ENCODE measurements at places on chromosomes 1 and 21.

- no peak for DNase-seq
Observed at GRCh38 chr1:64856553-64856952, 109.8 kb downstream of the JAK1 start.

DNA sequence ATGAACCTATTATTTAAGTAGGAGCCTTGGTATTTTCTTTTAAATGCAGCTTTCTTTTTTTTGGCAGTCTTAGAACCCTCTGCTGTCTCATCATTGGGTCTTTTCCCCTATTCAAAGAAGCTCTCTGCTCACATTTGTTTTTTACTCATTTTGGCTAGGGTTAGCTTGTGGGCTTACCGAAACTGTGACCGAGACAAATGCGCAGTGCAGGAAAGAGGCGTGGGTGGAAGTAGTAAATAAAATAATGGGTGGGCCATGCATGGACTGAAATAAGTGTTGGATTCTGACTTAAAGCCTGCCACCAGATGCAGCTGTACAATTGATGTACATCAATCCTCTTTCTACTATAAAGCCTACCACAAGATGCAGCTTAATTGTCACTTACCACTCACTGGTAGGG, 14.7 kb downstream of the XPR1 start:
- no peak for DNase-seq

- DNase-seq, result no peak
Observed at GRCh38 chr1:29785137-29785527, 548.8 kb downstream of the PTPRU start.

DNA sequence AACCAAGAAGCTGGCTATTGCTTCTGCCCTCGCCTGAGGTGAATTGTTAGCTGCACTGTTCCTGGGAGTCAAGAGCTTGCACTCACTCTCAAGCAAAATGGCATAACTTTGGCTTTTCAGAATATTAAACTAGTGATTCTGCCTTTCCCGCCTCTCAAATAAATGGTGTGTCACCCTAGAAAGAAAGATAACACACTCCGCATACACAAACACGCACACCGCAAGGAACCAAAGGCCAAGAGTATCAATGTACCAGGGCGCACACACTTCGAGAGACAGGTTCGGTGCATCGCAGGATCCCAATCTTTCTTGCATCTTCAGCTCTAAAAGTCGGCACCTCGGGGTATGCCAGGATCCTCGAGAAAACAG, 470 bp upstream of the RTCA start:
- DNase-seq, result no peak

GRCh38 chr1:228752258-228752657, 17.0 kb downstream of the RHOU start:
- no peak for DNase-seq

- DNase-seq, result no peak
Observed at GRCh38 chr1:240244968-240245628, 153.4 kb downstream of the FMN2 start.

DNA sequence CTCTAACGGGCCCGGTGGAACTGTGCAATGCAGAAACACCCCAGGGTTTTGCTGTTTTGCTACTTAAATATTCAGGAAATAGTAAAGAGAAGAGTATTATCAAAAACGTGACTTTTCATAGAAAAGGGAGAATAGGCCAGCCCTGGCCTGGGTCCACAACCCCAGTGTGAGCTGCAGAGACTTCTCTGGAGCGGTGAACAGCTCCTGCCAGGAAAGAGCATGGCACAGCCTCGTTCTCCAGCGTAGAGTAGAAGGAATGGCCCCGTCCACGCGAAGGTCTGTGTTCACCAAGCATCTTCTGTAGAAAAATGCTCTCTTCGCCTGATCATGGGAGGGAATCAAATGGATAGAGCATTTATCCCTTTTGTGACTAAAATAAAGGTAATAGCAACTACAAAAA, 51.4 kb downstream of the PDE9A start:
- no peak for DNase-seq

DNA sequence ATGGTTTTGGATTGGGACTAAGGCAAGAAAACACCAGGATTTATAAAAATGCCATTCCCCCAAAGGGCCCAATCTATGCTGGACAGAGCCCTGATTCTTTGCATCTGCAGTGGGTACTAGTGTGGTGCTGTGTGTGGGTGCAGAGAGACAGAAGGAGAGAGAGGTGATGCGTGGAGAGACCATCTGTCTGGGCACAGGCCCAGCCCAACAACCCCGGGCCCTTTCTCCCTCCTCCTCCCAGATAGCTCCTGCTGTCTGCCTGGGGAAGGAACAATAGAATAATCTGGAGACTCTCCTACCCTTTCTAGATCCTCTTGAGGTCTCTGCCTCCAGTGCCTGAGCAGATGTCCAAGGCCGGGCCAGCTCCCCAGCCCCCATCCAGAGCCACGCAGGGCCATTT, 15.1 kb downstream of the KIAA1614 start:
- no peak for DNase-seq

DNA sequence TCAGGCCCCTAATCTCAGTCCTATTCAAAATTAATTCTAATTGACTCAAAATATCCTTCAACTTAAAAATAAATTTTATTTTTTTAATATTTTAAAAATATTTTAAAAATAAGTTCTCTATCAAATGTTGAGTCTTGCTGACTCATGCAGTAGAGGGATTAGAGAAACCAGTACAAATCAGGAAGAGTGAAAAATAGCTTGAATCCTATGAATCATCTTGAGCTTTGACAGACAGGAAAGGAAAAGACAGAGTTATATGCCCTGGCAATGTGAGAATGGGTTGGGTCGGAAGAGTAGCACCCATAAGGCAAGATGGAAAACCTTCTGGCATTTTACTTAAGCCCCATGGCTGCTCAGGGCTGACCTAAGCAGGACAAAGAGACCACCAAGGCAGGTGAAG, 346.6 kb upstream of the RUNX1 start:
- no peak for DNase-seq

DNA sequence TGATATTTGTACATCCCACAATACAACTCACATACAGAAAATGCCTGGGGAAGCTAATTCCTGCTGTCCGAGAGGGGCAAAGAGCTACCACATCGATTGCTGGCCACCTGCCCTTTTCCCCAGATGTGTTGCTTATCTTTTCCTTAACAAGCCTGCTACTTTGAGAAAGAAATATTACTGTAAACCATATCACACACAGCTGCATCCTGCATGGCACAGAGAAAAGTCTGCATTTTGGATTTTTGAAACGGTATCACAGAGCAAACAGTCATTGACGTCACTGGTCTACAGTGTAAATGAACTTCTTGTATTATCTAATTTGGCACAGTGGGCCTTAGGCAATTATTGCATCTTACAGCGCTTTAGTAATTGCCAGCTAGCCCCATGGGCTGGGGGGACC, 164.7 kb downstream of the CLIC6 start:
- DNase-seq, result no peak

DNA sequence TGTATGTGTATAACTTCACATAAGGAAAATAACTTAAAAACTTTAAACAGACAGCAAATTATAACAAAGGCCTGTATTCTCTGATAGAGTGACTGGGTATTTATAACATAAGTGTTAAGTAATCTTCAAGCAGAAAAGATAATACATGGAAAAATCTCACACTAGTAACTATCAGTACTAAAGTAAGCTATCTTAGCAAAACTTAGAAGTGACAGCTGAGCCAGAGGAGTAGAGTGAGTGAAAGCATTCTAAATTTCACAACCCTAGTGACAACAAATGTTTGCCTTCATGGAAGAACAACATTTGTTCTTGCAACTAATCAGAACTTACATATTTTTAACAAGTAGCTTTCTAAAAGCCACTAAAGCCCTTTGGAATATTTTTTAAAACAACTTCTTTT, 74.5 kb upstream of the B3GALT2 start:
- DNase-seq, result no peak

GRCh38 chr1:230119340-230119739, 52.3 kb downstream of the GALNT2 start:
- no peak for DNase-seq

GRCh38 chr1:48062353-48062752, 65.2 kb upstream of the TRABD2B start:
- DNase-seq, result no peak

- DNase-seq, result no peak
Observed at GRCh38 chr1:243903895-243904294, 53.9 kb upstream of the AKT3 start.

DNA sequence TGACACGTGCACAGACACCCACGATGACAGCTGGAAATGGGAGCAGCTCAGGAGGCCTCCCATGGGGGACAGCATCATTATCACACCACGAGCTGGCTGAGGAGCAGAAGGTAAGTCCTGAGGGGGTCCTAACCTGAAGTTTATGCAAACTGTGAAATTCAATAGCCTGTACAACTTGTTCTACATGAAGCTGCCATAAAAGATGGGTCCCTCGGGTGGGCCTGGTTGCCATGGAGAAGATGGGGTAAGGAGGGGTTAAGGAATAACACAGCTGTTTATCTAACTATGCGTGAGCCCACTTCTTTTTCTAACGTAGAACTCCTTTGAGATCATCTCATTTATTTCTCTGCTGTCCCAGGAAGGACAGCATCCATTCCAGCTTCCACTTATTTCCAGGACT, 163.4 kb upstream of the CD34 start:
- DNase-seq, result no peak

DNA sequence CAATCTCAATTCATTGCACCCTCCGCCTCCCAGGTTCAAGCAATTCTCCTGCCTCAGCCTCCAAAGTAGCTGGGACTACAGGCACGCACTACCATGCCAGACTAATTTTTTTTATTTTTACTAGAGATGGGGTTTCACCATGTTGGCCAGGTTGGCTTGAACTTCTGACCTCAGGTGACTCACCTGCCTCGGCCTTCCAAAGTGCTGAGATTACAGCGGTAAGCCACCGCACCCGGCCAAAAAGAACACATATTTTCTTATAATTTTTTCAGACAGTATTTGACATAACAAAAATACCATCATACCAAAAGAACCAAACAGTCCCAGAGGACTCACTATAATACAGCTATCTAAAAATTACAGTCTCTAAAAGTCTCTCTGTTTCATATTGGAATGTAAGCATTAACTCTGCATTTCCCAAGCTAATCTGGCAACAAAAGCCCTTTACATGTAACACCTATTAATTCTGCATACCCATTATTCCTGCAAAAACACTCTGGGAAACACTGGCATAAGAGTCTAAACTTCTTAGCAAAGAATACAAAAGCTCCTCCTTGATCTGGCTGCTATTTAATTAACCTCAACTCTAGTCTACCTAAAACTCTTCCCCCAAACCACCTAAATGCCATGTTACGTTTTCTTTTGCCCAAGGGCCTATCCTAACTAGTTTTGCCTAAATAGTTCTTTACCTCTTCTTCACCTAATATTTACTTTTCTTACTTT, 26.9 kb downstream of the WDR26 start:
- no peak for DNase-seq

- no peak for DNase-seq
Observed at GRCh38 chr1:203870245-203870644, 8.8 kb downstream of the SNRPE start.

GRCh38 chr1:201554190-201554600, 15.3 kb downstream of the NAV1 start:
- DNase-seq, result no peak

GRCh38 chr1:200794506-200795065, 55.9 kb downstream of the CAMSAP2 start:
- no peak for DNase-seq

GRCh38 chr1:1437904-1438376, 2.5 kb downstream of the VWA1 start:
- DNase-seq, result no peak

DNA sequence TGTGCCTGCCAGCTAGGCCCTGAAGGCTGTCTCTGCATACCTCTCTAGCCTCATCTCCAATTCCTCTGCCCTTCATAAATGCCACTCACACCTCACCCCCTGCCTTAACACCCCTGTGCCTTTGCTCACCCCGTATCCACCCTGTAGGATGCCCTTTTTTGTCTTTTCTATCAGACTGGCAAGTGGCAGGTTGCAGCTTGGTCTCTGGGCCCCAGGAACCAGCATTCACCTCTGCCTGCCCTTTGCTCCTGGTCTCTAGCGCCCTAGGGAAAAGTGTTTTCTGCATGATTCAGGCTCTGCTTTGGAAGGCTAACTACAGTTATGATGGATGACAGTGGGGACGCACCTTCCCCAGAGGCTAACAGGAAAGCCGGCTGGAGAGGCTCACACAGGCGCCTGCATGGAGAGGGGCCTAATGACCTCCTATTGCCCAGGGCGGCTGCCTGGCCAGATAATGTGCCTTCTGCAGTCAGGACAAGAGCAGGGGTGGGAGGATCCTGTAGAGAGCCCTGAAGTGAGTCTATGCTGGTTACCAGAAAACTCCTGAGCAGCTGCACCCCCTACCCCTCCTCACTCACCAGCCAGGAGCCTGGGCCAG, 11.2 kb downstream of the KANK4 start:
- DNase-seq, result no peak

- DNase-seq, result no peak
Observed at GRCh38 chr1:205668951-205669340, 11.4 kb downstream of the SLC45A3 start.

DNA sequence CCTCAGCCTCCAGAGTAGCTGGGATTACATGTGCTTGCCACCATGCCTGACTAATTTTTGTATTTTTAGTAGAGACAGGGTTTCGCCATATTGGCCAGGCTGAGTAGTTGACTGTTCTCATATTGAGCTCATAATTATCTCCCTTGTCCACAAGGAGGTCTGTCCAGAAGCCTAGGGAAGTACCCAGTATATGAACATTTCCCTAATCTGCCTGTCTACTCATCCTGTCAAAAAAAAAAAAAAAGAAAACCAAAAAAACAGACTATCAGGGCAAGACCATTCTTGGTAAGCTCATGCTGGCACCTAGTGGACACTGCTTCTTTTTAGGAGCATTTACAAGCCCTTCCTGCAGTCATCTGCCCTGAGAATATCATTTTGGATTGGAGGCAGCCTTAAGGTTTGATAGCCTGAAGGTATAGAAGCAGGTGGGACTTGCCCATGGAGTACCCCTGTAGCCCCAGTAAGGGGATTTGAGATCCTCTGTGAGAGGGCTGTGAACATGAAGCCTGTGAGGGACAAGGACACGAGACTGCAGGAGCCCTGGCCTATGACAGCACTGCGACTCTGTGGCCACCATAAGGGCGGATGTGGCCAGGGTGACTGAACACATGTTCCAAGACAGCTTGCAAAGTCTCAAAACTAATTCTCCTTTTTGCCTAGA, 10.8 kb upstream of the DUSP12 start:
- peak; percentile 49 for DNase-seq

DNA sequence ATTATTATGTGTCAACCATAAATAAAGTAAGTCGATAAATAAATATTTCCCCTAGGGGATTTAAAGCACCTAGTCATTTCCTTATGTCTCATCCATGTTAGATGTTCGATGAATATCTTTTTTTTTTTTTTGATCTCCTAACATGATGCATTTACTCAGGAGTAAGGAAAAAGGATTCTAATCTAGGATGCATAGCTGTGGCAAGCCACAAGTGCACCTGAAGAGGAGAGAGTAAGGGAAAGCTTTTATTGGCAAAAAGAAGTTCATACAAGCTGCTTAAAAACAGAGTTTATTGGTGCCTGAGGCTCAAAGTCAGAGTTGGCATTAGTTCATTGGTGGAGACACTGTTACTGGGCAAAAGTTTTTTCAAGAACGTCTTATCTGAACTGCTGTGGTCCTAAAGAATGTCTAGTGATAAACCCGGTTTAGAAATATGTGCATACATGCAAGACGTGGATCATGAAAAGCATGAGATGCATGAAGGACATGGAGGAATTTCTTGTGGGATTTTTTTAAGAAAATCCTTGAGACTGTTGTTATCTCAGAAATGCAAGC, 51.7 kb downstream of the SWT1 start:
- no peak for DNase-seq

Data from stimulated activated CD8-positive, alpha-beta memory T cell treated with anti-CD3 and anti-CD28 coated beads, Interleukin-4, amount 100 ng/mL, for 24 hours (primary cell).